ENCODE measurements at places on chromosomes 7 and 10. TPM values are rescaled to one million over a fixed set of nuclear protein-coding genes. Genes with fewer than 3 reads are reported as not detected.
A peak's percentile ranks its signal among the peaks of the same experiment; 100 is the strongest.

ASZ1 gene
- total RNA-seq, result not detected

ABHD11 gene
- total RNA-seq, result 29.4 TPM

CALCR gene
- 0.44 TPM for total RNA-seq

EGFR gene
- total RNA-seq, result 3.3 TPM

MASTL gene
- total RNA-seq, result 37.1 TPM

TLX1 gene
- total RNA-seq, result not detected

LRGUK gene
- total RNA-seq, result 1.8 TPM

DNA sequence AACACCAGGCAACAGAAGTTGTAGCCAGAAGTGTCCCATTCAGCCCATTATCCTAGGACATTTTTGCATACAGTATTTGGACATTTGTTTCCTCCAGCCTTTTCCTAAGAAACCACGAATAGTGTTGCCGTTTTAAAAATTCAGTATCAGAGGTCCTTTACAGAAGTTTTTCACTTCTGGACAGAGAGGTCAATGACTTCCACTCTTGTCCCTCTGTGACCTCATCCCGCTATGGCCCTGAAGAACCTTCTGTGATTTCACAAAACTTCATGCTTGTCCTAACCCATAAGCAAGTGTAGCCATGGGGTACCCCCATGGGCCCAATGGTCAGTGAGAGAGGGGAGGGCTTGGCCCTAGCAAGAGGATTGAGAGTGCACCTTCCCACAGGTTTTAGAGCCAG is 364.8 kb downstream of the TNS3 start:
- no peak for DNase-seq

DNA sequence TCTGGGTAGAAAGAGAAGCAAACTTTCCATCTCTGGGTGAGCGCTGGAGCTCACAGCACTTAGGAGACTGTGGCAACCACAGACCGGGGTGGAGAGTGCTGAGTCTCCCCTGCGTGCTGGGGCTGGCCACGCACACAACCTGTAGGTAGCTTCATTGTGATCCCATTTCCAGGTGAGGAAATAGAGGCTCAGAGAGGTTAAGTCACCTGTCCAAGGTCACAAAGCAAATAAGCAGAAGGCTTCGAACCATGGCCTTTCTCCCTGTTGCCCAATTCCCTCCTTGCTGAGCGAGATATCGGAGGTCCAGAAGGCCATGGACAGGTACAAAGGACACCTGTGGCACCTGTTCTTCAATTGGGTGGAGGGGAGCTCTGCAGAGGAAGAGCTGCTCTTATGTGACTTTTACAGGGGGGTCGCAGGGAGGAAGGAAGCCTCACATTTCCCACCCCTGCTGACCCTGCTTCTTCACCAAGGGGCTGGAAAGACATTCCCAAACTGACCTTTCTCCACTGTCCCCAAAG is 39.4 kb downstream of the ZCCHC24 start:
- DNase-seq, result no peak

GRCh38 chr7:90424720-90425119 is 21.5 kb downstream of the CLDN12 start:
- no peak for DNase-seq

- no peak for DNase-seq
Measured at GRCh38 chr10:77421591-77421990, 216.0 kb downstream of the KCNMA1 start.

DNA sequence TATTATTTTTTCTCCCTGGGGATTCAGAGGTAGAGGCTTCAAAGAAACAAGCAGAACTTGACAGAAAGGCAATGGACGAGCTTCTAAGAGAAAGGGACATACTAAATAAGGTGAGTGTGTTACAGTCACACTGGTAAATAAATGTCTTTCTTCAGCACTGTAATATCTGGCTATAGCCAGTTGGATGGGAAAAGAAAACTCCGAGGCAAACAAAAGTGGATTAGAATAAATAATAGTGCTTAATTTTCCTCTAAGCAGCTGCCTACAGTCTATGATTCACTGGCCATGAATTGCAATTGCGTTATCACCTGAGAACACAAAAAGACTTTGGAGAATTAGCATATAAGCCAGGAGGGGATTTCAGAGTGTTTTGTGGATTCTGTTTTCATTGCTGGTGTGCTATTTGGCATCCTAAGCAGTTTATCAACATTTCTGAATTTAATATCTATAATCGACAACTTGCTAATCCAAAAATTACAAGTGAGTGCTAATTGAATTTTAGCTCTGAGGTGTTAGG is 23.2 kb downstream of the CFAP58 start:
- DNase-seq, result no peak

- DNase-seq, result no peak
Measured at GRCh38 chr7:81236560-81236959, 317.7 kb upstream of the SEMA3C start.

DNA sequence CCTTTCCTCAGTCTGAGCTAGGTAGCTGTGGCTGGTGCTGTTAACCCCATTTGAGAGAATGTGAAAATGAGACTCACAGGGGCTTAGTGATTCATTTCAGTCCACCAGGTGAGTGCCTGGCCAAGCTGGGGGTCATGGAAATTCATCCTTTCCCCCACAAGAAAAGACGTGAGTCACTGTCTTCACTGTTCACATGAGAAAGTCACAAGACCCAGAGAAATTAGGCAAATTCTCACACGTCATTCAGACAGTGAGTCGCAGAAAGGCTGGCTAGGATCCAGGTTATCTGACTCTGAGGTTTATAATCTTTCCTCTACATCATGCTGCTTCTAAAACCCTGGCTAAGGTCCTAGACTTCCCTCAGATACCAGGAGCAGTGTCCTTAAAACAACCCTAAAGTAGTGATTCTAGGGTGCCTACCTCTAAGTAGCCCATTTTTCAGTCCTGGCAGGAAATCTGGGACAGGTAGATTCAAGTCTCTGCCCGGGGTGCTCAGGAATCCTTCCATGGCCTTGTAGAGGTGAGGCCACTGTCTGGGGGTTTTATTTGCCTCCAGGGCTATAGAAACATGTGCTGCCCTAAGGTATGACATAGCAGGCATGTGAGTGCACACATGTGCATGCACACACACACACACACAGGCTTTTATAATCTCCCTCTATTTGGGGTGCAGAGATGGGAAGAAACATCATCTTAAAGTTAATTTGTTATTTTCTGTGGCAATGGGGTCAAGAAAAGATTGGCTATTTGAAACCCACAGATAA is 427.9 kb upstream of the CELF2 start:
- DNase-seq, result no peak

DNA sequence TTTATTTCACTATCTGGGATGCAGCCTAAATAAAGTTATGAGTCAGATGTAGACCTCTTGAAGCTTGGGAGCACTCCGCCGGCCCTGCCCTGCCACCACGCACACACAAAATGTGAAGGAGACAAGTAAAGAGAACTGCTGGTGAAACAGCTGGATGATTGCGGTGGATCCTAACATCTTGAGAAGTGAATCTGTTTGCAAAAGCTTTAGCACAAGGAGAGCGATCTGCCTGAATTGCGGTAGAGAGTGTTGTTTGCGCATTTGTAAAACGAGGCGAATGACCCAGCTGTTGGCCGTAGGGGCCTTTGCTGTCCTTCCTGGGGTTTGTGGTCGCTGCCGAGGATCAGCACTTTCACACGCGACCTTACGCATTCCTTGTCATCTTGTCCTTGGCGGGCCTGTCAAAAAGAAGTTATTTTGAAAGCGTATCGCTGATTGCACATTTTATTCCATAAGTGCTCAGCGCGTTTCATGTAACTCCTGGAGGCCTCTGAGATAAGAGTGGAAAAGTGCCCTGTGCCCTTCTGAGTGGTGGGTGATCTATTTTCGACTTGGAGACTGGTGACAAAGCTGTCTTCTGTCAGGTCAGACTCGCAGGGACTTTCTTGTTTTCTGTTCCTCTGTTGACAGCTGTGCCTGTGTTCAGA is 40.8 kb downstream of the RBM20 start:
- DNase-seq, result peak; percentile 59

GRCh38 chr10:11539191-11539868 is 72.1 kb downstream of the USP6NL start:
- DNase-seq, result no peak

- DNase-seq, result no peak
Measured at GRCh38 chr10:5576780-5577624, 52.2 kb downstream of the CALML3 start.

- DNase-seq, result peak; percentile 99
Measured at GRCh38 chr7:21427182-21427870, 557 bp upstream of the SP4 start.

- no peak for DNase-seq
Measured at GRCh38 chr10:86522510-86522855, 891 bp upstream of the WAPL start.

- no peak for DNase-seq
Measured at GRCh38 chr10:73414230-73414945, 530 bp upstream of the ANXA7 start.

GRCh38 chr7:75813084-75813483 is 522 bp downstream of the CCL24 start:
- DNase-seq, result no peak

DNA sequence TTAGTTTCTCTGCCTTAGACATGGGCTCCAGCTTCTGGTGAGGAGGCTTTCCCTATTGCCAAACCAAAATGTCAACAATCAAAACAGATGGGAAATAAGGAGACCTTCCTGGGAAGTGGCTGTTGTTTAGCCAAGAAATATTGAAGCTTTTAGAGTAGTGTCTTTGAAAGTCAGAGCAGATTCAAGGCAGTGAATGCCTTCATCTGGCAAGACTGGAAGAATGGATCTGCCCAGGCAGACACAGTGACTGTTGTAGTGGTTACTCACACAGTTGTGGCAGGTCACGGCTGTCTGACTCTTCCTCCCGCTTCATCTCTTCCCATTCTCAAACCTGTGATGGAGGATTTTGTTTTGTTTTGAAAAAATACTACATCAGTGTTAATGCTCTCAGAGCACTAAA is 154.1 kb upstream of the ADO start:
- no peak for DNase-seq

GRCh38 chr10:11763501-11763861 is 21.3 kb downstream of the ECHDC3 start:
- DNase-seq, result no peak

- no peak for DNase-seq
Measured at GRCh38 chr10:60576130-60577069, 186.7 kb upstream of the ANK3 start.
